Activated T-helper 1 cell treated with anti-CD3 and anti-CD28 coated beads, Interleukin-2, amount 50 U/mL, for 16 hours (primary cell): ENCODE measurements at places on chromosomes 12 and 14.

DNA sequence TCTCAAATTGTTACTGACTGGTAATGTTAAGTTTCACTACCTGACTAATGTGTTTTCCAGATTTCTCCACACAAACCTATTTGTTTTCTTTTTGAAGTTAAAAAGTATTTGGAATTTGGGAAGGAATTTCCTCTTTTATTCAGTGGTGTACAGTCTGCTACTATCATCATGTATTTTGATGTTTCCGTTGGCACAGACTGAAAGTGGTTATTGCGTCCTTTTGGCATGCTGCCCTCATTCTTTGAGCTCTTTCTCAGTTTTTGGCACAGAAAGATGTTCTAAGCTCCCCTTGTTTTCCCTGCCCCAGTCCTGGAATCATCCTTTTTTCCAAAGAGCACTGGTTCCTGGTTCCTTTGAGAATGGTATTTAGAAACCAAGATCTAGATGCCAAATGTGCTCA is 31.4 kb upstream of the RTRAF start:
- no peak for DNase-seq

DNA sequence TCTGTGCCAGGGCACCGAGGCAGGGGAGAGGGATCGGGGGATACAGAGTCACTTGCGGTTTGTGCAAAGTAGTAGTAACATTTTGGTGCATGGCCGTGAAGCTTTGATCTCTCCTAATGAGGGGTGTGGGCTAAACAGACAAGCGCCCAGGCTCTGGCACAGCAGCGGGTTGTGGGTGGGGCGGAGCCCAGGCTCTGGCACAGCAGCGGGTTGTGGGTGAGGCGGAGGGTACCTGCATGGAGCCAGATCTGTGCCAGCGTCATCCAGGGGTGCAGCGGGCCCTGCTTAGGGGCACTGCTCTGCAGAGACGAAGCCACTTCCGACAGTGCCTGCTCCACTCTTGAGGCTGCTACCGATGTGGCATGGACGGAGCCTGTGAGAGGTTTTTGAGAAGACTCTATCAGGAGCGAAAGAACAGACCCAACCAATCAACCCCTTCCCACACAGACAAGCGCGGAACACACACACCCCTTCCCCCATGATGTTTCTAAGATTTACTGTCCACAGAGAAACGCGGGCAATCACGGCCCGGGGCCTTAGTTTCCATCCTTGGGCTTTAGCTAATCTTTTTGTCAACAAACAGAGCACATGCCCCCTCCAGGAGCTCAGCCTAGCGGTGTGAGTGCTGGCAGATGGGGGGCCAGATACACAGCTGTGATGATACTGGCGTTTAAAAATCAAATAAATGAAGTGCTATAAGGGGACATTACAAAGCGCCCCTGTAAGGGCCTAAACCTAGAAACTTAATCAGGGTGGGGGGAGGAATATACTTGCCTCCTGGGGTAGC is 196.6 kb downstream of the CALM1 start:
- no peak for DNase-seq

DNA sequence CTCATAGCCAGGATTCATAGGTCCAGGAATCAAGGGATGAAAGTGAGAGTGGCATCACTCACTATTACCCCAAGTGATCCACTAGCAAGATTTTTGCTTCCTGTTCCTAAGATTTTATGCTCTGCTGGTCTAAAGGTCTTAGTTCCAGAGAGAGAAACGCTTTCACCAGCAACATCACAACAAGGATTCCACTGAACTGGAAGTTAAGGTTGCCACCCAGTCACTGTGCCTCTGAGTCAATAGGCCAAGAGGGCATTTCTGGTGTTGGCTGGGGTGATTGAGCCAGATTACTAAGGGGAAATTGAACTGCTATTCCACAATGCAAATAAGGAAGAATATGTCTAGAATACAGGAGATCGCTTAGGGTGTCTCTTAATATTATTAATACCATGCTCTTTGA is 142.5 kb upstream of the ARID2 start:
- DNase-seq = no peak

GRCh38 chr14:94509356-94509755 is at the start of gene SERPINA12:
TSS of gene SERPINA12 (minus strand) at chr14:94509469. CDS start at chr14:94498397, 11,072 bp downstream.
- no peak for DNase-seq

- DNase-seq = no peak
Measured at GRCh38 chr14:85426068-85426935, 103.6 kb upstream of the FLRT2 start.

DNA sequence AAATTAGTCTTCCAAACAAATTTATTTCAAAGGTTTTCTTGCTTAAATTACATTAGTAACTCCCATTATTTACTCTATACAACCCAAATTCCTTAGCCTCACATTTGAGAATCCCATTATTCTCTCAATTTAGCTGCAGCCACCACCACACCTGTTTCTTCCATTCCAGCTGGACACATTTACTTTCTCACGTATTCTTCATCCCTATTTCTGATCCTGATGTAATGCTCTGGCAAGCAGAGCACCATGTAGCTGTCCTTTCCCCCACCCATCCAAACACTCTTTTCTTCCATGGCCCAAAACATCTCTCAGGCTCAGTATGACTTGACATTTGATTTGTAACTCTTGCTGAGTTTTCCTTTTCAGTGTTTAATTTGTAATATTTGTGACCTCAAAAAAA is 240.2 kb upstream of the CLEC14A start:
- no peak for DNase-seq

GRCh38 chr12:130716969-130717366 is 869 bp upstream of the RIMBP2 start:
- no peak for DNase-seq

DNA sequence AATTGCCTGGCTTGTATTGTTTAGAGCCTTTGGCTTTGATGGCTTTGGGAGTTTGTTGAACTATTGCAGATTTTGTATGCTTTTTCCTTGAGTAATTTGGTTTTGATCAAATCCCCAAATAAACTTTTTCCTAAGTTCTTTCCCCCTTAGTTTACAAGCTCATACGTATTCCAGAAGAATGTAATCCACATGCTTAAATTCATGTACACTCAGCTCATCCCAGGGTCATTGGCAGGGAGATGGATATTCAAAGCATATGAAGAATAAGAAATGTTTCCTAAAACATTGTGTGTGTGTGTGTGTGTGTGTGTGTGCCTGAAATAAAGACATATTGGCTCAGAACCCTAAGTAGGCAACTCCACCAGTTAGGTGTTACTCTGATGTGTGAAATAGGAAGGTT is 89.4 kb downstream of the TMEM30B start:
- DNase-seq = no peak

DNA sequence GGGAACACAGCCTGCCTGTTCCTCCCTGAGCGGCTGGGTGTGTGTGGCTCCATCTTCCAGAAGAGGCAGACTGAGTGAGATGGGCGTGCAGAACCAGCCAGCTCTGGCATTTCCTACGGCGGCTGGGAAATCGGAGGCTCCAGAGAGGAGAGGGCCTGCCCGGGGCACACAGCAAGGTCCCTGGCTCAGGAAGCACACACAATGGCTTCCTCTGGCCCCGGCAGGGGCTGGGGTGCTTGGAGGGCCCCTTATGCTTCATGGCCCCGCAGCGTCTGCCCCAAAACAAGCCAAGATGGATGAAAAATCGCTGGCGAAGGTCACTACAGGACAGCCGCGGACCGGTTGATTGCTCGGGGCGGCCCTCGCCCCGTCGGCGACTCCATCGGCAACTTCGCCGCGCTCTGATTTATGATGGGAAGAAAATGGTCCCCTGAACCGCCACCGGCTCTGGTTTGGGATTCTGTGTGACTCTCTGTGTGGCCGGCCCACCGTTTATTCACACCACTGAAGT is 191.5 kb upstream of the C14orf180 start:
- DNase-seq = no peak

- no peak for DNase-seq
Measured at GRCh38 chr14:89221109-89221810, 195.8 kb downstream of the FOXN3 start.

GRCh38 chr12:92408072-92408900 is 262.6 kb upstream of the BTG1 start:
- no peak for DNase-seq

GRCh38 chr14:97077253-97077653 is 280.1 kb downstream of the VRK1 start:
- DNase-seq = no peak

DNA sequence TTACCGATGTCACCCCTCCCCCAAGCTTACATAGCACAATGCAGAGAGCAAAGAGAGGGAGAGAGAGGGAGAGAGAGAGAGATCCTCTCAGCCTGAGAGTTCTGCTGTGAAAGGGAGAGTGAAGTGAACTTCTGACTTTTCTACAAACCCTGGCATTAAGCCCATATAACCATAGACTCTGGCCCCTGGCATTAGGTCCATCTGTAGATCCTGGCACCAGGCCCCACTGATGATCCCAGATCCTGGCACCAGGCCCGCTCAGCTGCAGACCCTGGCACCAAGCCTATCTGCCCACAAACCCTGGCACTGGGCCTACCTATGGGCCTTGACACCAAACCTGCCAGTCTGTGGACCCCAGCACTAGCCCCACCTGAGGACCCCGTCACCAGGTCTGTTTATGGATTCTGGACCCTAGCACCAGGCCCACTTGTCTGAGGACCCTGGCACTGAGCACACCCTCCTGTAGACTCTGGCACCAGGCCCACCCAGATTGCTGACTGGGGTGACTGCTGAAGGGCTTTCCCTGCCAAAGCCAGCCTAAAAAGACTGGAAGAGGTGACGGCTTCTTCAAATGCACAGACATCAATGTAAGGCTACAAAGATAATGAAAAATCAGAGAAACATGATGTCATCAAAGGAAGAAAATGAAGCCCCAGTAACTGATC is 14.5 kb upstream of the KRT83 start:
- no peak for DNase-seq

DNA sequence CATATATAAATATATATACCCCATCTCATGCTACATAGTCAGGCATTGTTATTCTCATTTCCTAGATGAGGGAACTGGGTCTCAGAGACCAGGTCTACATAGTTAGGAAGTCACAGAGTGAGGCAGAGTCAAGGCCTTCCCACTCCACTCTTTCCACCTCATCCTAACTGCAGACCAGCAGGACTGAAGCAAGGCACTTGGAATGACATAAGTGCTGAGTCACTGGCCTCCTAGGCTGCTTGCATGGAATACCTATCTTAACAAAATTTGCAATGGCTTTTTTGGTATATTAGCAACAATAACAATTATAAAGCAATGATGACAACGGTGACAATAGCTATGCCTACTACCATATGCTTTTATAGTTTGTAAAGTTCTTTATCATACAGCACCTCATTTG is 5.4 kb upstream of the ANO4 start:
- no peak for DNase-seq

- no peak for DNase-seq
Measured at GRCh38 chr12:3363608-3364007, 127.4 kb upstream of the PRMT8 start.

DNA sequence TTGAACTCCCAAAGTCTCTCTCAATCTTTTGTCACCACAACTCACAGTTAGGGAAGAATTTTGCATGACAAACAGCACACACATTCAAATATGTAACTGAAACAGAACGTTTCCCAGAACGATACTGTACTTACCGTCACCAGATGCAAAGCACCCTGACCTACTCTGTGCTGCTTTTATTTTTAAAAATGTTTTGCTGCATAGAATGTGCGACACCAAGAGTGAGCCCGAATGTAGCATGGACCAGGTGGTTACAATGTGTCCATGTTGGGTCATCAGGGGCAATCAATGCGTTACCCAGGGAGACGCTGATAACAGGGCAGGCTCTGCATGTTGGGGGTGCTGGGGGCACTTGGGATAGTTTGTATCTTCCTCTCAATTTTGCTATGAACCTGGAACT is 14.6 kb upstream of the EIF5 start:
- DNase-seq = no peak

DNA sequence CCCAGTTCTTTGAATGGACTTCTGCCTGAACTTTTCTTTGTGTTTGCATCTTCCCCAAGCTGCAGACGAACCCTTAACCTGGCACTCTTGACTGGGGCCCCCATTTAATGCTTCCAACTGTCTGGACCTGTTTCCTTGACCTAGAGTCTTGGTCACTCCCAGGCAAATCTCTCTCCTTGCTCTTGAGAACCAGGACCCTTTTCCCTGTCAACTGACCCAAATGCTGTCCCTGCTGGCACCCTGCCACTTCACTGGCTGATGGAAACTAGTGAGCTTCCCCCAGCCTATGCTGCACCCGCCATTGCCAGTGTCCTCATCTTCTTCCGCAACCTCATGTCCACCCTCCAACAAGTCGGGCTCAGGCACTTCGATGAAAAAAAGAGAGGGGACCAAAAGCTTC is 79.5 kb downstream of the PRIMA1 start:
- no peak for DNase-seq

DNA sequence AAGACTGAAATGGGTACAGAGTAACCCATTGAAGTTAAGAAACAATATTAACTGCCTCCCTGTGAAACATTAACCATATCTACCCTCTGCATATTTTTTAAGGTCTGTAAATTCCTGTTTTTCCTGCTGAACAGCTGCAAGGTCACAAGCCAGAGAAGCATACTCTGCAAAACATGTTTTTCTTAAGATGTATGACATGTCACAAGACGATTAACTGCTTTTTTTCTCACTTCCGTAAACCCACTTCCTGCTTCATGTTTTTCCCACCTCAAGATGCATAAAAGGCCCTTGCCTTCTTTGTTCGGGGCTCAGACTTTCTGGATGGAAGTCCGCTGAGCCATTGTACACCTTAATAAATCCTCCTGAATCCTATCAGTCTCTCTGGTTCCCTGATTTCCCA is 504.7 kb upstream of the MIS18BP1 start:
- no peak for DNase-seq

- DNase-seq = no peak
Measured at GRCh38 chr12:92044435-92044834, 101.2 kb downstream of the BTG1 start.

DNA sequence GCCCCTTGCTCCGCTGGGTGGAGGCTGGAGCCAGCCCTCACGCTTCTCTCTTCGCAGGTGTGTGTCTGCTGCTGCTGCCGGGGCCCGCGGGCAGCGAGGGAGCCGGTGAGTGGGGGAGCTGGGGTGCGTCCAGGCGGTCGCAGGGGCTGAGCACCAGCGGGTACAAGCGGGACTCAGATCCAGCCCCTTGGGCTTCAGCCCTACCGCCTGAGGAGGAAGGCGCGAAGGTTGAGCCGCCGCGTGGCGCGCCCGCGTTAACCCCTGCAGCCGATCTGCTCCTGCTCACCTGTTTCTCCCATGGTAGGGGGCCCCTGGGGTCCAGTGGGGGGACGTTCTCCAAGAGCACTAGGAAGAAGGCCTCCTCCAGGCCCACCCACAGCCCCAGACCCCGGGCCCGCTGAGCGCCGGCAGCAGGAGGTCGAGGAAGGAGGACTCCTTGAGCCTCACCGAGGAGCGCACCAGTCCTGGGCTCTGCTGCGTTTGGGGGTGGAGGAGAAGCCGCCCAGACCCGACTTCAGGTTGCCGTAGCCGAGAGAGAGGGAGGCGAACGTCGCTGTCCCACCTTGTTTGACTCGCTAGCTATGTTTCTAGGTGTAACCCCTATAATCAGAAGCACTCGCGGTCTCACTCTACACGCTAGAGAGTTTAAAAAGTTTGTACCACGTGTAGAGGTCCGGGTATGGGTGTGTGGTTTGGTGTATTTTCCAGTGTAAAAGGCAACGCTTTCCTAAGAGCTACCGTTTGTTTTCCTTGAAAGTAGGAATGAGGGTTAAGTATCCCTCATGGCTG is 834 bp downstream of the COCH start:
- DNase-seq = no peak
